ENCODE measurements at places on chromosomes 2 and 18.

DNA sequence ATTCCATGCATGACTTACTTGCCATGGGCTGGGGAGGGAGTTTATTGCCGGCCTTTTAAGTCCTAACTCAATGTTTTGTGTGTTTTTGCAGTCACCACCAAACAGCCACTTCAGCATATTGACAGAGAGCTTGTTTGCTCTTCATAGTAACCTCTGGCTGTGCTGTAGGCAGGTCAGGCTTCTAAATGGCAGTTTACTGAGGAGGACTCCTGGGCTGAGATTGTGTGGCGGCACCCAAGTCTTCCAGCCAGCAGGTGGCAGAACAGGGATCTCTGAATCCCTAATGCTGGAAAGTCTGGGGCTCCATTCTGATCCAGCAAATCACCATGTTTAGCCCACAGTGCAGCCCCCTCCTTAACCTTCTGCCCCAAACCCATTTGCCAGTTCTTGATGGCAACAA lies 121.2 kb downstream of the CAPN13 start:
- DNase-seq = no peak

GRCh38 chr2:234279637-234280036 lies 217.2 kb downstream of the ARL4C start:
- no peak for DNase-seq

GRCh38 chr2:238846378-238846627 lies 1.6 kb upstream of the TWIST2 start:
- no peak for DNase-seq

DNA sequence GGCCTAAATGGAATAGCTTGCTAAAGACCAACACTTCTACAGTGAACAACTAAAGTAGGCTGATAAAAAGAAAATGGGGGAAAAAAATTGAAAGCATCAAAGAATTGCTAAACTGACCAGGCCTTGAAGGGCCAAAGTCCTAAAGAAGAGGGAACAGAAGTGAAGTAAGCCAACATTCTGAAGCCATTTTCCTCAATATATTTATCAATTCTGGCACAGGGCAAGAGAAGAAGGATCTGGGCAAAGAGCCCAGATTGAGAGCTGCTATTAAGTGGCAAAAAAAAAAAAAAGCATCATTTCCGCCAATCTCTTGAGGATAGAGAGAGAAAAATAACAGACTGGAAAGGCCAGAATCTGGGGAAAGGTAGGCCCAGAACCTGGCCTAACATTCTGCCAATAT lies 25.7 kb downstream of the FANCL start:
- DNase-seq = no peak
